ENCODE measurements at places on chromosomes 1 and 21.

- DNase-seq: no peak
Observed at GRCh38 chr1:164263540-164263939, 295.4 kb upstream of the PBX1 start.

DNA sequence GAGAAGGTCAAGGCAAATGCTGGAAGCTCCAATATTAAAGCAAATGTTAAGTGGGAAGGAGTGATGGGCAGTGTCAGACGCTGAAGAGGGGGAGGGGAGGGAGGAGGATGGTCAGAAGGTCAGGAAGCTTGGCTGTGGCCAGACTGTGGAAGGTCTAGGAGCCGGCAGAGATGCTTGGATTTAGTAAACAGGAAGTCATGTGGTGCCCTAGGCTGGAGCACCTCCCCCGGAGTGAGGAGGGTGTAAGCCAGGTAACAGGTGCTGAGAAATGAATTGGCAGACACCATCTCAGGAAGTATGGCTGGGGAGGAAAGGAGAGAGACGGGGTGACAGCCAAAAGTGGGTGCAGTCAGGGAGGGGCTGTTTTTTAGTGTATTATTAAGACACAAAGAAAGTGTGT lies 17.7 kb downstream of the CSMD2 start:
- no peak for DNase-seq

DNA sequence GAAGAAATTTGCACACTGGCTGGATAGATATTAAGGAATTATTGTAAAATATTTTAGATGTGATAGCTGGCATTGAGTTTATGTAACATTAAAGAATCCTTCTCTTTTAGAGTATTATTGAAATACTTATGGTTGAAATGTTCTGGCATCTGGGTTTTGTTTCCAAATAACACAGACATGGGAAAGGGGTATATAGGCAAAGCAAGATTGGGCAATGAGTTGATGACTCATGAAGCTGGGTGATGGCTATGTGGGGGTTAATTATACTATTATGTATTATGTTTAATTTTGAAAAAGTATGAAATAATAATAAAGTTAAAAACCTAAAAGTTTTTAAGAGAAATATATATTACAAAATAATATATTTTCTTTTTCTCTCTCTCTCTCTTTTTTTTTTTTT lies 12.5 kb upstream of the PTPN14 start:
- DNase-seq: no peak

GRCh38 chr1:64834734-64835133 lies 89.9 kb downstream of the RAVER2 start:
- DNase-seq: no peak

GRCh38 chr1:239570878-239571277 lies 184.5 kb downstream of the CHRM3 start:
- no peak for DNase-seq

DNA sequence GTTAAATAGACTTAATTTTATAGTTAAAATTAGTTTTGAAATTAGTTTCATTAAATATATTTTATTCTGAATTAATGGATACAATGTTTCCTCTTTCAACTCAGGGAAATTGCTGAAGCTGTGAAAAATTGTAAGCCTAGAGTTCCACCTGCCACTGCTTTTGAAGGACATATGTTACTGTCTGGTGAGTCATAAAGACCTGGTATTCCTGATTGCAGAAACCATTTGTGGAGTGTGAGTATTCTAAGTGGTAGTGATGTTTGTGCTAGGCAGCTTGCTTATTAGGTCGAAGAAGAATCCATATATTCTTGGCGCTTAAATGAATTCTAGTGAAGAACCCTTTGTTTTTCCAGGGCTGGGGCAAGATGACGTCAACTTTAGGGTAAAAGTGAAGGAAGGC lies 34.0 kb downstream of the MTR start:
- DNase-seq: no peak

DNA sequence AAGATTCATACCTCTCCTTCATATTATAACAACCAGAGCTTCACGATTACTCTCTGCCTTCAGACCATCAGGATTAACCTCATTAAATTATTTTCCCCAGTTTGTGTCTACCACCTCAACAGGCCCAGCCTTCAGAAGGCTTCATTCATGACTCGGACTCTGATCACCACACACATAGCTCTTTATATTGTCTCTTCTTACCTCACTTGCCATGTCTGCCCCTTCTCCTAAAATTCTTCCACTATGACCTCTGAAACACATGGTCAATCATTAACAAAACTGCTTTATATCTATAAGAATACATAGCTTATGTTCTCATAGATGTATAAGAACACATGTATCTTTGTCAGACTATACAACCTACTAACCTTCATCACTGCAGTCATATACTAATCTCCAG lies 79.8 kb downstream of the USP1 start:
- no peak for DNase-seq

GRCh38 chr1:13967707-13968106 lies 267.7 kb downstream of the PRDM2 start:
- no peak for DNase-seq

GRCh38 chr21:42280356-42281180 lies 34.6 kb downstream of the TFF3 start:
- DNase-seq: no peak

DNA sequence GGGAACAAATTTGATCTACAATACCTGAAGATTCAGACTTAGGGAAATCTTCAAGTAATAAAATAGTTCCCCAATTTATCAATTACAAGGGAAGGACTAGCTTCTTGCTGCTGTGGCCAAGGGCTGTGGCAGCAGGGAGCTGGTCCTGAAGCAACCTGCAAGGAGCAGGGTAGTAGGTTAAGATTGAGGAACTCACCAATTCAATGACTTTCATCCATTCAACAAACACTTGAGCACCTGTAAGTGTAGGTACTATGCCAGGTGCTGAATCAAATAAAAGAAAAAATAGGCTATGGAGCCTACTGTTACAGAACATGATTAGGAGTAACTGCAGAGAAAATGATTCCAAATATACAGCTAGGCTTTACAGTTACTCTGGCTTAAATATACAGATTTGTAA lies 64.2 kb upstream of the RBM34 start:
- no peak for DNase-seq

GRCh38 chr21:43956019-43956669 lies 56.0 kb upstream of the TRAPPC10 start:
- DNase-seq: no peak

GRCh38 chr1:174535207-174535606 lies 87.4 kb downstream of the GPR52 start:
- DNase-seq: no peak

GRCh38 chr1:16727190-16728111 lies 12.9 kb upstream of the RNU1-4 start:
- DNase-seq: peak; percentile 60

GRCh38 chr1:231527586-231528171 lies 790 bp upstream of the TSNAX start:
- DNase-seq: no peak

- DNase-seq: no peak
Observed at GRCh38 chr1:201742476-201742875, 86.5 kb upstream of the IPO9 start.

DNA sequence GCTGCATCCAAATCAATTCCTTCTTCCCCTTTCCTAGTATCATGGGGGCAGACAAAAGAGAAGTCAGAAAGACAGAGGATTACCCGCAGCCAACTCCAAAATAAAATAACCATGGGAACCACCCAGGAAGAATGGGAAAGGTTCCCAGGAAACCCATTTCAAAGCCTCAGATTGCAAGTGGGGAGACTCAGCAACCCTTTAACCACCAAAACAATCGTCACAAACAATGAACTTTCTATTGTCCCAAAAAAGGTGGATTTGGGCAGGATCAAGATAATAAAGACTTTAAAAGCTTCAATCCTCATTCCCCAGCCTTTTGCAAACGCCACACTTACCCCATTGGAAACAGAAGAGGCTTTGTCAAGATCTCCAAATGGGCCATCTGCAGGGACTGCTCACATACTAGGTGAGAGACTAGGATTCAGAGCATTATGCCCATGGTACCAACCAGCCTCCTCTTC lies 5.1 kb downstream of the TIAM1 start:
- no peak for DNase-seq

- DNase-seq: no peak
Observed at GRCh38 chr1:94608142-94608851, 66.7 kb upstream of the F3 start.

DNA sequence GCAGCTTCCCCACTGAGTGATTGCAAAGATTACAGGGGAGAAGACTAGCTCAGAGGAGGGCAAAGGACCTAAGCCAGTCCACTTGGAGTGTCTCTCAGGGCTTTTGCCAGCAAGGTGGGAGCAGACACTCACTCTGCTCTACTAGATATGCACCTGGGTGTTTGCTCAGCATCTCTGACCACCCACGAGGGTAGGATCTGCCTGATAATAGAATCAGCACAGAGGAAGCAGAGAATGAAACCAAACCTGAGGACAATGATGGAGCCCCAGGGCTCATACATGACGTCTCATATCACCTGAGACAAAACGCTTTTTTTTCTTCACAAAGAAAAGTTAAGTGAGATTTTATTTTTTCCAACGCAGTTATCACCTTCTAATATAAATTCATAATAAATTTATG lies 79.4 kb downstream of the RRAGC start:
- DNase-seq: no peak

DNA sequence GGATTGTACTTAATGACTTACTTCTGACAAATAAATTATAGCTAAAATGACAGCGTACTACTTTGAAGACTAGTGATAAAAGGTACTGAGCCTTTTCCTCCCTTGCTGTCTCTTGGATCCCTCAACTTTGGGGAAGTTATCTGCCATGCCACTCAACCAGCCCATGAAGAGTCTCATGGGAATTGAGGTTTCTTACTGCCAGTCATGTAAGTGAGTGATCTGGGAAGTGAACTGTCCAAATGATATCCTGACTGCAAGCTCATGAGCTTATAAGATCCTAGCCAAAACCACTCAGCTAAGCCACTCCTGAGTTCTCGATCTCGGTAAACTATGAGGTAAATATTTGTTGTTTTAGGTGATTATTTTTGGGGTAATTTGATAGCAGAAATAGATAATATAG lies 247.8 kb downstream of the NCAM2 start:
- DNase-seq: no peak

GRCh38 chr1:54768093-54768492 lies 3.8 kb upstream of the PARS2 start:
- no peak for DNase-seq

DNA sequence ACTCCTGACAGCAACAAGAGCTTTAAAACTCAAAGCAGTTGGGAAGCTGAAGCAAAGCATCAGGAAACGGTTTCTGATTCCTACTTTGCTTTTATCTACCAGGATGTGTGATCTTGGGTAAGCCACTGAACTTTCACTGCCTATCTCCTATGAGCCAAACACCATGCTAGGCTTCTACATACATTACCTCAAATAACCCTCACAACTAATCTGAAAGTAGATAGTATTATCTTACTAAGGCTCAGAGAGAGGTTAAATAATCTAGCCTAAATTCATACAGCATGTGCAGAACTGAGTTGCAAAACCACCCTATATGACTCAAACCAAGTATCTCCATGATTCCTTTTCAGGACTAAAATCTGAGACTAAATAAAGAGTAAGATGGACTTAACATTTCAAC lies 83.8 kb downstream of the EVI5 start:
- no peak for DNase-seq

DNA sequence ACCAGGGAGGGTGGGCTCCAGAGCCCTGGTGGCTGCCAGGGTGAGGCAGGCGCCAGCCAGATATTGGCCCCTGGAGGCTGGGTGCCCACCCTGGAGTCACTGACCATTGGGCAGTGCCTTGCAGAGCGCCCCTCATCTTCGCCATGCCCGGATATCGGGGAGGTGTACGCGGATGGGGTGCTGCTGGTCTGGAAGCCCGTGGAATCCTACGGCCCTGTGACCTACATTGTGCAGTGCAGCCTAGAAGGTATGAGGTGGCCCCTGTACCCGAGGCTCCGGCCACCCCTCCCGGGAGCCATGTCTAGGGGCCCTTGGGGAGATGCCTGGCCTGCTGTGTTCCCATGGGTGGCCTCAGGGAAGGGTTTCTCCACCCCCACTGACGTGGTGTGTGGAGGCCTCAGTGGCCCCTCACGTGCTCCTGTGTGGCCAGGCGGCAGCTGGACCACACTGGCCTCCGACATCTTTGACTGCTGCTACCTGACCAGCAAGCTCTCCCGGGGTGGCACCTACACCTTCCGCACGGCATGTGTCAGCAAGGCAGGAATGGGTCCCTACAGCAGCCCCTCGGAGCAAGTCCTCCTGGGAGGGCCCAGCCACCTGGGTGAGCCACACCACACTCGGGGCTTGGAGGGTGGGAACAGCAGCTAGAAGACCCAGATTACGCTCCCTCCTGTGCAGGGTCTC lies 30.9 kb downstream of the TRIM11 start:
- DNase-seq: peak; percentile 74

DNA sequence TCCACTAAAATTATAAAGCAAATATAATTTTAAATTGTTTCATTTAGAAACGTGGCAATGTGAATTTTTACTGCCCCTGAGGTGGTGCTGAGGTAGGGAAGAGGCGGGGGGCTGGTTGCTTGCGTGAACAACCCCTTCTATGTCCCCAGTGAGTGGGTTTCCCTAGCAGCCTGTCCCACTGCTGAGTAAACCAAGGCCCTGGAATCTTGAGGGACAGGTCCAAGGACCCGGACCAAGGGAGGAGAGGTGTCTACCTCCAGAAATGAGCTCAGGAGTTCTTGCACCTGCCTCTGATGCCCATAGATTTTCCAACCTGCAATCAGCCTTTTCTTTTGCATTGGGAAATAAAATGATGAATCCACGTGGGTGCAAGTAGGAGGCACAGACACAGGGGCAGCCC lies 649 bp upstream of the LDLRAD1 start:
- peak; percentile 22 for DNase-seq

DNA sequence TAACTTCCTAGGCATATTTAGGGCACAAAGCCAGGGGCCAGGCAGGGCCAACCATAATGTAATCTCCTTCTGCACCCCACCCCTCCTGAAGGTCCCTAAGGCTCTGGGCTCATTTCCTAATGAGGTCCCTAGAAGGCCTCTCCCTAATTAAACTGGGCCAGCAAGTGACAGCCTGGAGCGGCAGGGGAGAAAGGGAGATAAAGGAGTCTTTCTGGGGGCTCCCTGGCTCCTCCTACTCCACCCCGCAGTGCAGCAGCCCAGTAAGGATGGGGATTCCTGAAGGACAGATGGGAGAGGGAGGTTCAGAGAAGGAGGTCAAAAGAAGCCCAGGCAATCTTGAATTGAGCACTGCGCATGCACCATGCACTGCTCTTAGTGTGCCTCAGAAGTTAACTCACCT lies 12.8 kb downstream of the LRP8 start:
- DNase-seq: no peak

DNA sequence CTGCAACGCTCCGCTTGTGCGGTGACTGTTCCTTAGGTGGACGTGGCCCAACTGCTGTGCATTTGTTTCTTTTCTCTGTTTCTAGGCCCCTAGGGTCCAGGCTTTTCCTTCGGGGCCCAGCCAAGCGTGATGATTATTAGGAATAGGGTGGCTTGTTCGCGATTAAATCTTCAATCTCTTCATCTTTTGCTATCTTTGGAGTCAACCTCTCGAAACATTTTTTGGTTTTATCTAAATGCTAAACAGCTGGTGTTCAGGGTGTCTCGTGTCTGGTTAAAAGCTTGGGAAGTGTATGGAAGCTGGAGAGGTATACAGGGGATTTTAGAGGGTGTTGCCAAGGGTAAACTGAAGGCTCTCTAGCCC lies 844 bp upstream of the PLD5 start:
- no peak for DNase-seq
